ENCODE measurements at places on chromosomes 5 and 9.

- peak; percentile 5 for DNase-seq
These were observed 18.3 kb downstream of the UGCG start for GRCh38 chr9:111914749-111915424.

DNA sequence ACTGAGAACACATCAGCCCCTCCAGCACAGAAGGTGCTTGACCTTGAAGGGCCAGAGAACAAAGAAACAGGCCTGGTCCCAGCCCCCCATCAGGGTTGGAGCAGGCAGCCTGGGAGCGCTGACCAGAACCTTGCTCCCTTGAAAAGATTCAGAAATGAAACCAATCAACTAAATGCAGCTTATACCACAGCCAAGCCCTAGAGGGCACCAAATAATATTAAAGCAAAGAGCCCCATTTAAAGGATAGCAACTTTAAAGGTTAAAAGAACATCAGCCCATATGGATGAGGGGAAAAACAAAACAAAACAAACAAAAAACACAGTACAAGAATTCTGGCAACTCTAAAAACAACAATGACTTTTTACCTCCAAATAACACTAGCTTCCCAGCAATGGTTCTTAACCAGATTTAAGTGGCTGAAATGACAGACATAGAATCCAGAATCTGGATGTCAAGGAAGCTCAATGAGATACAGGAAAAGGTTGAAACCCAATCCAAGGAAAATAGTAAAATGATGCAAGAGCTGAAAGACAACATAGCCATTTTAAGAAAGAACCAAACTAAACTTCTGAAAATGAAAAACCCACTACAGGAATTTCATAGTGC, 471.9 kb downstream of the MTRR start:
- no peak for DNase-seq

- DNase-seq, result no peak
These were observed 93.9 kb downstream of the BOD1 start for GRCh38 chr5:173522518-173522917.

DNA sequence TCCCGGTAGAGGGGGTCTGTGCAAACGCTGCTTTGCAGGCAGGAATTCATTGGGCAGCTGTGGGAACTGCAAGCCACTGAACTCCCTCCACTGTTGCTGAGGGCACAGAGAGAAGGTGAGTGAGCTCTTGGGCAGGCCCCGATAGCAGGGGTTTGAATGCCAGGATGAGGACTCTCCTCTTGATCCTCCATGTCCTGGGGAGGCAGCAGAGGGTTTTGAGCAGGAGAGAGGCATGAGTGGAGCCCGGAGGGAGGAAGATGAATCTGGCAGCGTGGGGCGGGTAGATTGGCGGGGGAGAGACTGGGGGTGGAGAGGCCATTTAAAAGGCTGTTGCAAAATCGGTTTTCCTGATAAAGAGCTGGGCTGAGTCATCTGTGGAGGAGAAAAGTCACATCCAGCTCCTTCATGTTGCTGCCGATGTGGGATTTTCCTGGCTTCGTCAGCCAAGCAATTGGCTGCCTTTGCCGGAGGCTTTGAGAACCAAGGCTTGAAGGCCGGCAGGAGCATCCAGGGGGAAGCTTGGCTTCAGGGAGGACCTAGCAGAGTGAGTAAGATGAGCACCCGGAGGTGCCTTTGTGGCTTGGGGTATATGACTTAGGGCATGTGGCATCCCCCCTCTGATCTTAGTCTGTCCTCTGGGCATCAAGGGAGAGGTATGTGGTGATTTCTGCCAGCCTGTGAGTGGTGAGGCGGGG, at the start of gene SYNPO:
Gene SYNPO (plus strand): TSS at position 350 of the 695 bp plus-strand sequence. CDS start 7,616 bp downstream, outside the sequence.
- DNase-seq, result no peak

GRCh38 chr9:117415358-117415914, 579 bp upstream of the ASTN2 start:
- DNase-seq, result no peak

DNA sequence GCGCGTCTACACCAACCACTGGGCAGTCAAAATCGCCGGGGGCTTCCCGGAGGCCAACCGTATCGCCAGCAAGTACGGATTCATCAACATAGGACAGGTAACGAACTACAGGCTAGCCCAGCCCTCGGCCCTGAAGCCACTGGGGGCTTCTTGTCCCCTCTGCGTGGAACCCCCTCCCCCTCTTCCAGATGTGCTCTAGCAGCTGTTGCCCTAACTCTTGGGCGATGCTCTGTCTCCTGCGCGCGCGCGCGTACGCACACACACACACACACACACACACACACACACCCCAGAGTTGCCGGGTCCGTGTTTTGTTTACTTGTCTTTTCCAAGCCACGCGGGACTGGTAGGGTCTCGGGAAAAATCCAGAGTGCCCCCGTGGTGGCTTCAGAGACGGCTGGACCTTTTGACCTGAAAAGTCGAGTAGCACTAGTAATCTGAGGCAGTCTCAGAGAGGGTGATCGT, 836 bp downstream of the PCSK5 start:
- no peak for DNase-seq

DNA sequence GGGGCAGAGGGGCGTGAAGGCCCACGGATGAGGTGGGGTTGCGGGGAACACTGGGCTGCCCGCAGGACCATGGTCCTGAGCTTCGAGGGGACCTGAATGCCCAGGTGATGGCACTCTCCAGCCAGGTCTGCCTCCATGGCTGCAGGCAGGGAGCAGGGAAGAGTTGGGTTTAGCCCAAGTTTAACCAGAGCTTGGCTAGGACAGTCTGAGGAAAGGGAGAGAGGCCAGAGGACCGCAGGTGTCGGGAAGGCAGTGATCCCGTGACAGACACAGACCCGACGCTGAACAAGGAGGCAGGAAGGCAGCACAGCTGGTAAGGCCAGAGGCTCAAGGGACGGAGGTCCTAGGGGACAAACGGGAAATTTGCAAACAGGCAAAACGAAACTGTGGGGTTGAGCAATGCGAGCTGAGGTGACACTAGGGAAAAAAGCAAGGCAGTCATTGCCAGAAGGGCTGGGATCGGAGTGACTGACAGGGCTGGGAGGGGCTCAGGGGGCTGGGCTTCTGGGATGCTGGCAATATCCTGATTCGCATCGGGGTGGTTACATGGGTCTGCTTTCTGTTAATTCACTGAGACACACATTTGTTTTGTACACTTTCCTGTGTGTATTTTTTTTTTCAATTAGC, 25.0 kb downstream of the ARPC5L start:
- DNase-seq, result no peak

- no peak for DNase-seq
These were observed 821.5 kb downstream of the EFNA5 start for GRCh38 chr5:106849266-106849665.

- DNase-seq, result no peak
These were observed 2.5 kb upstream of the PRDM6 start for GRCh38 chr5:123086376-123087055.

DNA sequence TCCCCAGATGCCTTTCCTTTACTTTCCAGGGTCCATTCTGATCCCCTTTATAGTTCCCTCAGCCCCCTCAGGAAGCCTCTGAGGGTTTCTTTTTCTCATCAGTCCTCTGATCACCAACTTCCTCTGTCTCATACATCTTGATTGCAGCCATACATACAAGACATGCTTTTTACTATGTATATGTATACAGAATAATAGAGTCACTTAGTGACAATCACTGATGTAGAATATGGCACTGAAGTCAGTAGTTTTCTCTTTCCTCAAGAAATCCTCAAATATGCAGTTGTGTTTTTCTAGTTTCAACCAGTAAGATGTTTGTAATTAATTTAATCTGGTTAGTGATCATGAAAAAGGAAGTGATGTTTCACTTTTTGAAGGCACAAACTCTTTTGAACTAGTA, 364.1 kb downstream of the MAN2A1 start:
- DNase-seq, result no peak

DNA sequence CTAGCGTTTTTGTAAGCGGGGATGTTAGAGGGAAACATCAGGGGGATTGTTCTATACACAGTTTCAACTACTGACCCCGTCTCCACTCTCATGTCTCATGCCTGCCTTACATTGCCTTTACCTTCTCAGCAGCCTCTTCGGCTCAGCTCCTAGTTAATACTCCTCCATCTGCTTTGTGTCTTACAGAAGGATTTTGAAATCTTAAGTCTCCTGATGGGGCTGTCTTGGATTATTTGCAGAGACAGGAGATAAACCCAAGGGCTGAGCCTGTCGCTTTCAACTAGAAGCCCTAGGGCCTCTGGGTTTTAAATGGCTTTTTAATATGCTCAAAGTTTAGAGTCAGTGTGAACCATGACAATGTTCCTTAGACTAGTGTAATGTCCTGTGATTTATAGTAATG, 161.5 kb downstream of the CARTPT start:
- DNase-seq, result no peak

DNA sequence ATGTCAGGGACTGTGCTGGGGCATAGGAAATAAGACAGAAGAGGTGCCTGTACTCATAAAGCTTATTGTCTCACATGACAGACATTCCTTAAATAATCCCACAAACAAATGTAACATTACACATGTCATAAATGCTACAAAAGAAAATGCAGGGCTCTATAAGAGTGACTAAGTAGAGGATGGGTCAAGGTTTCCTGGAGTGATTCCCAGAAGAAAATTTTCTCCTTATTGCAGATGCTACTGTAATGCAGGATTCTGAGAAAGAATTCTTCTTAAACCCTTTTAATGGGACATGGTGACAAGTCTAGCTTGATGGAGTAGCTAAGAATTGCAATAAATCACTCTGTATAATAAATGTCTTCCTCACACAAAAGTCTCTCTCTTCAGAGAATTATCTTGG, 55.7 kb downstream of the SH3TC2 start:
- no peak for DNase-seq

- DNase-seq, result no peak
These were observed 91.9 kb upstream of the ARAP3 start for GRCh38 chr5:141773779-141774562.

GRCh38 chr5:4050203-4050602, 454.6 kb downstream of the IRX1 start:
- no peak for DNase-seq

DNA sequence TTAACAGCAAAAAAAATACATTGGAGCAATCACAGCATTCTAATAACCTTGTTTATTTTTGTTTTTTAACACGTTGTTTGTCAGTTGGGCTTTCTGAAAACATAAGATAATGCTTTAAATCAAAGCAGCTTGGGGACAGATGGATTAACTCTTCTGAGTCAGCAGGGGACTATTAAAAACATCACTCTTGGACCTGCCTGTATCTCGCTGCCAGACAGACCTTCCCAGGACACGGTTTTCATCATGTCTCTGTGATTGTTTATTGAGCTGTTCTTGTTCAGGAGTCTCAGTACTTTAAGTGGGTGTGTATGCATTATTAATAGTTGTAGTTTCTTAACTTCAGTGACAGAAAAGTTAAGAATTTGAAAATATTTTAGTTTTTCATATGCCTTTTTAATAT, 173.2 kb downstream of the SH3GL2 start:
- no peak for DNase-seq

GRCh38 chr5:6452622-6453504, 4.2 kb downstream of the UBE2QL1 start:
- peak; percentile 52 for DNase-seq

DNA sequence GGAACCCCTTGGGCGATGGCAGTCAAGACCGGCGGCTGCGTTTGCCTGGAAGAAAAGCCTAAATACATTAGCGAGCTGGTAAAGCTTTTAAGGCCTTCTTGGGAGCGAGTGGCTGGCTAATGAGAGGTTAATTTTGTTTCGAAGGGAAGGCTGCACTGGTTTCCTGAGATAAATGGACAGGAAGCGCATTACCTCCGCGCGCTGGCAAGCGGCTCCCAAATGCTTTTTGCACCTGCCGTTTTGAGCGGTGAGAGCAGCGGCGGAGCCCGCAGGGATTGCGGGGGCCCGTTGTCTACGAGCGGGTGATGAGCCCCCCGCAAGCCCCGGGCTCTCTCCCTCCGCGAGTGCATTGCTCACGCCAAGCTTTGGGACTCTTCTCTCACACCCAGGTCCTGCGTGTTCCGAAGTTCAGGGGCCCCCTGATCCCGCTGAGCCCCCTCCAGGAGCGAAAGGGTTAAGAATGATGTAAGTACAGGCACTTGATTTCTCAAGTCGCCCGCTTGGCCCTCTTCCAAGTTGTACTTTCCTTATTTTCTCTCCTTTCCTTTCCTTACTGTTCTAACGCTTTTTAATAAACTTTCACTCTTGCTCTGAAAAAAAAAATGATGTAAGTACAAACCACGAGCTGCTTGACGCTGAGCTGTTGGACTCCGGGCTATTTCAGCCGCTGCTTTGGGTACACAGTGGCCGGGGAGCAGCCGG, 3.1 kb upstream of the RGMB start:
- no peak for DNase-seq

DNA sequence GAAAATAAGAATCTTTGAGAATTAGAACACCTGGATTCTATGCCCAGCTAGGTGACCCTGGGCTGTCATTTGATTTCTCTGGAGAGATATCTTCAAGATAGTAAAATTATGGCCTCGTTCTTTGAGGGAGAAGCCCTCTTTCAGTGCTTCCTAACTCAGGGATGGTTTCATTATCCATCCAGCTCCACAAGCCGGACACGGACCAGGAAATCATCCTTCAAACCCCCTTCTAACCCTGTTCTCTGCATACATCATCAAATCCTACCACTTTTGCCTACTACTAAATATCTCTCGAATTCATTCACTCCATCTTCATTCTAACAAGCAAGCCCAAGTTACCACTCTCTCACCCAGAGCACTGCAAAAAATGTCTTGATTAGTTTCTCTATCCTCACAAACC, 57.2 kb downstream of the MAPKAP1 start:
- DNase-seq, result no peak

DNA sequence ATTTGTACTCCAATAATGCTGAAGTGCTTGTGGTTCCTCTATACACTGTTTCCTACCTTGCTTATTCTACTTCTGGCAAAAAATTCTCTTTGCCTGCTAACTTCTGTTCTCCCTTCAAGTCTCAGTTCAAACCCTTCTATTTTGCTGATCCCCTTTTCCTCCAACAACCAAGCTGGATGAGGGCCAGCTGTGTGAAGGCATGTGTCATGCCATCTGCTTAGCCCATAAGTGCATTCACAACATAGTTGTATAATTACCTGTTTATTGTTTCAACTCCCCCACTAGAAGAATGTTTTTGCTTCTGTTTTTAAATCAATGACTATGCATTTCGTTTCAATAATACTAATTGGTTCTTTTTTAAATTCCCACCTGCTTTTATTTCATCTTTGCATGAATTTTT, 1951.4 kb upstream of the WWC1 start:
- DNase-seq, result no peak

DNA sequence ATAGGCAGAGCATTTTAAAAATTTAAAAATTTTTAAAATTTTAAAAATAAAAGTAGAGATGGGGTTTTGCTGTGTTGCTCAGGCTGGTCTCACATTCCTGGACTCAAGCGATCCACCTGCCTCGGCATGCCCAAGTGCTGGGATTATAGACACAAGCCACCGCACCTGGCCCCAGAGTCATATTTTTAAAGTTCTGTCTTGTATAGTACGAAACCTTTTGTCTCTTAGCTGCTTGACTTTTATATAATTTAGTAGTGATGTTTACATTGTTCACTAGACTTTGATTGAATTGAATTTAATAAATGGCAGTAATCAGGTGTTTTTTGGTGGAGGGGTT, 31.0 kb downstream of the LRRTM2 start:
- no peak for DNase-seq

DNA sequence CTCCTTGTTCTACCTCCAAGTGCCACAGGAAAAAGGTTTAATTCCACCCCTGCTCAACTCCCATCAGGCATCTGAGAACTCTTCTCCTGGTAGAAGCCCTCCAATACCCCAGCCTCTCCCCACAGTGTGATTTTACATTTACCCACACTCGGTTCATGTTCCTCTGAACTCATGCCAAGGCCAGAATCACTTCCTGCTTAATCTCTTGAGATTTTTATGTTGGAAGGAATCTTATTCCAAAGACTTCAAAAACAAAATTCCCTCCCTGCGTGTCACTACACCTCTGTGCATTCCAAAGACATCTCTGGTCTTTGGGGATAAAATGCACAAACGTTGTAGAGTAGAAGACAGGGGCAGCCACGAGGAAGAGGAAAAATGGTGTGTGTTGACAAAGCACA, 186.8 kb downstream of the ACTL7B start:
- DNase-seq, result no peak

GRCh38 chr5:59259237-59259636, 634.3 kb downstream of the PDE4D start:
- DNase-seq, result no peak

Data from NCI-H187 treated with DMSO at 0.1 percent for 48 hours (cell line).